Stimulated activated CD8-positive, alpha-beta memory T cell treated with anti-CD3 and anti-CD28 coated beads, Interleukin-2, amount 100 ng/mL, for 1 hour (primary cell): ENCODE measurements at places on chromosomes 4 and X.

GRCh38 chr4:89203902-89204301, 92.6 kb downstream of the TIGD2 start:
- no peak for DNase-seq

GRCh38 chr4:141905751-141906150, 269.4 kb downstream of the IL15 start:
- DNase-seq, result no peak

GRCh38 chr4:3869661-3870566, 103.7 kb downstream of the ADRA2C start:
- no peak for DNase-seq

DNA sequence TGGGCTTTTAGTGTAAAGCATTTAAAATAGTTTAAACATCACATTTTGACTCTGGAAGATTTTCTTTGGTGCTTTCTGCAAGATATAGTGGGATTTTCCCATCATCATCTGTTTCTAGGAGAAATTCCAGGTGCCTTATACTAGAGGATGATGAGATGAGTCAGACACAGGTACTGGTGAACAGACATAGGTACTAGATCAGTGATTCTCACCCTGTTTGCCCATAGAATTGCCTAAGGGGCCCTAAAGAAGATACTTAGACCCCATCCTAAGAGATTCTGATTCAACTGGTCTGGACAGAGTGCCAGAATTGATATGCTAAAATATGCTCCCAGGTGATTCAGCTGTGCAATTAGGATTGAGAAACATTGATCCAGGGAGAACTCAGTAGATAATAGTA, 9.7 kb downstream of the TSPAN7 start:
- DNase-seq, result no peak

DNA sequence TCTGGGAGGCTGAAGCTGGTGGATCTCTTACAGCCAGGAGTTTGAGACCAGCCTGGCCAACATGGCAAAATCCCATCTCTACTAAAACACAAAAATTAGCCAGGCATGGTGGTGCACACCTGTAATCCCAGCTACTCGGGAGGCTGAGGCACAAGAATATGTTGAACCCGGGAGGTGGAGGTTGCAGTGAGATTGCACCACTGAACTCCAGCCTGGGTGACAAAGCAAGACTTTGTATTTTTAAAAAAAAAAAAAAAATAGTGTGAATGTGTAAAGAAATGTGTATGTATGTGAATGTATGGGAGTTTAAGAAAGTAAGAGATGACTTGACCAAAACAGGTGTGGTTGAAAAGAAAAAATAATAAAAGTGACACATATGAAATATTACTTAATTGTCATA, 167.7 kb upstream of the TEX13C start:
- no peak for DNase-seq

DNA sequence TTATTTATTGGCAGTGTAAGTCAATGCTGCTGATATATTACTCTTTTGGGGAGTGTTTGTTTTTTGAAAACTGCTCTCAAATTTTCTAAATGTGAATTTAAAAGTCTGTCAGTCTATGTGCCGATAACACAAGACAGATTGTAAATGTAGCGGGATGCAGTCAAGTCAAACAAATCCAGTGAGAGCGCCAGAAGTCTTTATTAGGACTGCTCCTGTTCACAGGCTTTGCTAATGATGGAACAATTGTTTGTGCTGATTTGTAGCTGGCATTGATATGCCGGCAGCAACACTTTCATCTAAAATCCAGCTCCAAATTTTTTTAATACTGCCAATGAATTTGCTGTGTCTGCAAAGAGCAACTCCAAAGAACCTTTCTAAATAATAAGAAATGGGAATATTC, 78.7 kb upstream of the TET2 start:
- no peak for DNase-seq

GRCh38 chr4:137967480-137968190, 274.5 kb downstream of the SLC7A11 start:
- DNase-seq, result no peak

DNA sequence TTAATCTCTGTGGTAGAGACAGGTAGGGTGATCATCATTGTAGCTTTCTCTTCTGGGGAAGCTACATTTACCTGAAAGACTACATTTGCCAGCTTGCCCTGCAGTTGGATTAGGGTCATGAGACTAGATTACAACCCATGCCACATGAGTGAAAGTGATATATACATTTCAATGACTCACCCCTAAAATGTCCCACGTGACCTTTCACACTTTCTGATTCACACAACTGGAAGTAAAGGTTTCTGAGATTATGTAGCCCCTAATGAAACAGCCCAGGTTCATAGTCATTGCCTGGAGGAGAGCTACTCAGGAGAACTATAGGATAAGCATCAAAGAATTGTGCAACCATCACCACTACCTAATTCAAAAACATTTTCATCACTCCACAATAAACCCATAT, 17.8 kb downstream of the PDCL2 start:
- DNase-seq, result no peak

DNA sequence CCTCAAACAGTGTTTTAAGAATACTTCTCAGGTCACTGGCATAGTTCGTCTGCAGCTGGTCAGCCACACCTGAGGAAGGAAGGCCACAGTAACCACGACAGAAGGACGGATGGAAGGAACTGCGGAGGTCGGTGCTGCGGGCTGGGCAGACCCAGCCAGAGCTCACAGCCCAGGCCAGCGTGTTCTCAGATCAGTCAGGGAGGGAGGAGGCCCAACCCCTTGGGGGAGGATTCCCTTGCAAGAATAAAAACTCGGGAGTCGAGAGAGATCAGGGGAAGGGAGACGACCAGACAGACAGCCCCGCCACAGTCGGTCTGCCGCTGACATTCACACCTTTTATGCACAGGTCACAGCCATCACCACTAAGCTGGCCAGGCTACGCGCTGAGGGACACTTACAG, 11.3 kb upstream of the MXD4 start:
- DNase-seq, result no peak

DNA sequence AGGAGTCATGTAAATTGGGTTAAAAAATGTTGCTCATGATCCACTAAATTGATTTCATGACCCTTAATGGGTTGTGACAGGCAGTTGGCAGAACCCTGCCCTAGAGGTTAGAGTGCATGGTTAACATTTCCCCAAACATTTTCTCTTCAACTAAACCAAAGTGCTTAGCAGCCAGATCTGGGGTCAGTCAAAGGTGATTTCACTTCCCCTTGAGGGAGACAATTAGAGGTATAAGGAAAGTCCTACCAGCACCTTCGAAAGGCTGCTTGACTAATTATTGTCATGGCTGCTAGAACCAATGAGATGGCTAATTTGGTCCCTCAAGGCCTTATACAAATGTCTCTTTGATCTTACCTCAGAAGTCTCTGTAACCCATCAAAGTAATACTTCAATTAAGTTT, 30.9 kb upstream of the INTS6L start:
- DNase-seq, result no peak

DNA sequence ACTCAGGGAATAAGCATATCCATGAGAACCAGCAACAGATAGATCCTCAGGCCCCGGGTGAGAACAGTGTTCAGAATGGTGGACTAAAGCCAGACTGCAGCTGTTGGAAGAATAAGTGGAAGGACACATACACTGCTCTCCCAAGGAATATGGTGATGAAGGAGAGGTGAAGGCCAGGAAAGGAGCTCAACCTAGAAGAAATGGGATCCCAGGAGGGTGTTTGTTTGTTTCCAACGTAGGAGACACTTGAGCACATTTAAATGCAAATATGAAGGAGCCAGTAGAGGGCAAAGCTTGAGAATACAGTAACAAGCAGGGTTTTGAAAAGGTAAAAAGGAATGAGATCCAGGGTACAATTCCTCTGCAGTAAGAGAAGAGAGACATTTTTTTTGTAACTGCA, 42.4 kb upstream of the ATOH1 start:
- DNase-seq, result no peak

- no peak for DNase-seq
Measured at GRCh38 chr4:130922955-130923354, 1827.0 kb downstream of the C4orf33 start.

GRCh38 chr4:77120886-77121508, 36.0 kb upstream of the CCNG2 start:
- no peak for DNase-seq

GRCh38 chrX:1242891-1243402, 25.7 kb upstream of the CSF2RA start:
- no peak for DNase-seq

GRCh38 chr4:107512549-107512948, 207.5 kb downstream of the PAPSS1 start:
- no peak for DNase-seq

GRCh38 chrX:83145876-83146275, 362.2 kb upstream of the POU3F4 start:
- no peak for DNase-seq

- no peak for DNase-seq
Measured at GRCh38 chr4:10722957-10723356, 38.4 kb upstream of the CLNK start.

DNA sequence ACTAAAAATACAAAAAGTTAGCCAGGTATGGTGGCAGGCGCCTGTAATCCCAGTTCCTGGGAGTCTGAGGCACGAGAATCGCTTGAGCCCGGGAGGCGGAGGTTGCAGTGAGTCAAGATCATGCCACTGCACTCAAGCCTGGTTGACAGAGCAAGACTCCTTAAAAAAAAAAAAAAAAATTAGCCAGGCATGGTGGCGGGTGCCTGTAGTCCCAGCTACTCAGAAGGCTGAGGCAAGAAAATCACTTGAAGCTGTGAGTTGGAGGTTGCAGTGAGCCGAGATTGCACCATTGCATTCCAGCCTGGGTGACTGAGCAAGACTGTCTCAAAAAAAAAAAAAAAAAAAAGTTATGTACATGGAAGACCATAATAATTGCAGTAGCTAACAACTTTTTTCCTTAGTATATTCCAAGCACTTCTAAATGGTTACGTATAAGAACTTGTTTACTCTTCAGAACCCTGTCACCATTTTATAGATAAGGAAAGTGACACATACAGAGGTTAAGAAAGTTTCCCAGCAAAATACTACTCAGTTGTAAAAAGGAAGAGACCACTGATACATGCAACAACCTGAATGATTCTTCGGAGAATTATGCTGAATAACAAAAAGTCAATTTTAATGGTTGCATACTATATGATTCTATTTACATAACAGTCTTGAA, 24.5 kb downstream of the RUFY3 start:
- no peak for DNase-seq

- no peak for DNase-seq
Measured at GRCh38 chr4:156975686-156976085, 4.1 kb upstream of the PDGFC start.

- no peak for DNase-seq
Measured at GRCh38 chr4:152004801-152005200, 244.0 kb upstream of the GATB start.

DNA sequence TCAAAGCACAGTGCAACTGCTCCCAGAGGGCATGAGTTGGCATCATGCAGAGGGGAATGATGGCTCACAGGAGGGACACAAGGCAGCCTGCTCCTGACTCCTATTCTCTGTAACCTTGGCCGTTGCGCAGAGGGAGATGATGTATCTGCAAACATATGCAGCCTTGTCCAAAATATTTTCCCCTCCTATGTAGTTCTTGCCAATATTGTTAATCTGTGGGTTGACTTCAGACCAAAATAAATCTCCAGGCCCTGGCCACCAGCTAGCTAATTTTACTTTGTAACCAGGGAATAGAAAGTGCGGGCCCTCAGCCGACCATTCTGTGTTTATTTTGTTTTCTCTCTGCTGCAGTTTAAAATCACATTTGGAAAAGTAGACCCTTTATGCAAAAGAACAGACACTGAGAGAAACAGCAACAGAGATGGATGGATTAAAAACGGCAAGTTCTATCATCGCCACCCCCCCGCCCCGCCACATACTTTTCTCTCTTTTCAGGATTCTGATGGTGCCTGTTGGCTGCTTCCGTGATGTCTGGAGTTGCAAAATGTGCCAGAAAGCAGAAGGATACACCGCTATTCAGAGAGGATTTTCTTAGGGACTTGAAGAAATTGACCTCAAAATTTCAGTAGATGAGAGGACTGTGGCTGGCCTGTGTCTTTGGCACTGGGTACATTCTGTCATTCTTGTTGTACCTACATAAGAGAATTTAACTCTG, 185.3 kb upstream of the BCOR start:
- no peak for DNase-seq

DNA sequence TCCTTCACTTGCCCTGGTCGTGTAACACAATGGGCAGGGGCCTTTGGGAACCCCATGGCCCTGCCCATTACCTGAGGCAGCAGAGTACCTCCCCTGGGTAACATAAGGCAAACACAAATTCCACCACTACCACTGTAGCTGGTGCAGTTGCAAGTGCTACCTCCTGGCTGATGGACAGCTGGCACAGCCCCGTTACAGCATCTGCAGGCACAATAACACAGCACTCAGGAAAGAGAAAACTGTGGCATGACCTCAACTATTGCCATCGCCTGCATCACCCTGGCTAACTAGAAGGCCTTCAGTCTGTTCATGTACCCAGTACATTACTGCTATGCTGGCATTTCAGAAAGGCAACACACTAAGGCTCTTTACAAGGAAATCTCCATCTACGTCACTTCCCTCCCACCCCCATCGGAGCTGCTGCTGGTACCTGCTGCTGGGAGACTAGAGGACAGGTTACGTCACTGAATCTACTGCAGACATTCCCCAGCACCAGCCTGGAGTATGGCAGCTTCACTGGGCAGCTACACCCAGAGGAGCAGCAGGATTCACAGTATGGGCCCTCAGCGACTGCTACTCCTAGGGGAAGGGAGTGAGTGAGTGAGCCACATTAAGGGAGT, 39.4 kb downstream of the ARFIP1 start:
- DNase-seq, result no peak

DNA sequence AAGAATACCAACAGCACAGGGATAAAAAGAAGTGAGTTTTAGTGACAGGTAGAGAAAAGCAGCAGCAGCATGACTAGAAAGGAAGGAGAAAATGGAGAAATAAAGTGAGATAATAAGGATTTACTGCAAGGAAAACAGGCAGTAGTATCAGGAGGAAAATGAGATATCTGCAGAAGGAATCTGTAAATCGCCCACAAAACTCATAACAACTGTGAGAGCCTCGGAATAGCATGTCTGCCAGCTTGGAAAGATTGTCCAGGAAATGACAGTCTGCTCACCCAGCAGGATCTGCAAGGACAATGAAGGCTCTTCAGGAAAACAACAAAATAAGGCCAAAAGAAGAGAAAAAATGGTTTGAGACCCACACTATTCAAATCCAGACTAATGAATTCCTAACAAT, 47.4 kb downstream of the CXXC4 start:
- no peak for DNase-seq

- DNase-seq, result no peak
Measured at GRCh38 chr4:81030981-81031791, 678 bp downstream of the BMP3 start.

GRCh38 chr4:113109106-113109718, 59.8 kb downstream of the ANK2 start:
- no peak for DNase-seq
